ENCODE measurements at places on chromosomes 12 and 14. TPM values are rescaled to one million over a fixed set of nuclear protein-coding genes. Genes with fewer than 3 reads are reported as not detected.

DNA sequence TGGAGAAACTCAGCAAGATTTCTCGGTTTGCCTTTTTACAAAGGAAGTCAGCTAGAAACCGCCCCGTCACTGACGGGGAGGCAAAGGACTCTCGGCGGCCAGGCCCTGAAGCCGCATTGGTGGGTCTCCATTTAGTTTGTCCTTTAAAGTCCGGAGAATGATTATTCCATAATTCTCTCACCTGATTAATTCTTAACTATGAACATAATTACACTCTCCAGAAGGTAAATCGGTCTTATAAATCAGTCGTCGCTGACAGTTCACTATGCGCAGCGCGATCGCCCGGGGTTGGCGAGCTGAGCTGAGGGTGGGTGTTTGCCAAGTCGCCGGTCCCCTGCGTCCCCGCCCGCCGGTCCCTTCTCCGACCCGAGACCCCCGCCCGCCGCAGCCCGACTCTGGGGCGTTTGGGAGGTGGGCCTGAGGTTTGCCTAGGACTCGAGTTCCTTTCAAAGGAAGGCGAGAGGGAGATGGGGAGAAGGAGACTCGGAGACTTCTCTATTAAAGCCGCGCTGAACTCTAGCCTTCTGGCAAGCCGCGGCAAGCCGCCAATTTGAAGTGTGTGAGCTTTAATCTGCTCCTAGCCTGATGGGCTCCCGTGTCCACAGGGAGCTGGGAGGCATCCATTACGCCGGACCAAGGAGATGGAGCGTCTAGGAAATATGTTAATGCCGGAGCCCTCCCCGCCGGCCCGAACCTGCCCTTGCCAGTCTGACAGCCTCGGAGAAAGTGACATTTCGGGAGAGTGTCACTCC lies 392.9 kb downstream of the NOVA1 start:
- no peak for DNase-seq

DNA sequence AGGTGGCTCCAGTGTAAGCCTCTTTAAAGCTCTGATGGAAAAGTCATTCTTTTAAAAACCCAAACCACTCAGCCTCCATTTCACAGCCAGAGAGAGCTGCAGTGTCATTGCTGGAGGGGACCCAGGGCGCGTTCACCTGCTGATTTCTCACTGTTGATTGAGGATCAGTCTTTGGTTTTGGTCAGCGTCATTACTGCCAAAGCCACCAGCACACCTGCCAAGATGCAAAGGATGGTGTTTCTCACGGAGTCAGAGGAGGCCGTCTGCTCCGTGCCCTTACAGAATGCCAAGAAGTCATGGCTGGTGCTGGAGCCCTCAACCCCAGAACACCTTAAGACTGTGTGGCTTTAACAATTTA lies 32.8 kb upstream of the BATF start:
- DNase-seq, result no peak

LRRC10 gene
- not detected for polyA plus RNA-seq

GRCh38 chr12:57153415-57153997 lies 6.1 kb upstream of the LRP1-AS start:
- DNase-seq, result no peak

- DNase-seq, result no peak
Measured at GRCh38 chr14:68468437-68469207, 324.2 kb downstream of the ZFP36L1 start.

DNA sequence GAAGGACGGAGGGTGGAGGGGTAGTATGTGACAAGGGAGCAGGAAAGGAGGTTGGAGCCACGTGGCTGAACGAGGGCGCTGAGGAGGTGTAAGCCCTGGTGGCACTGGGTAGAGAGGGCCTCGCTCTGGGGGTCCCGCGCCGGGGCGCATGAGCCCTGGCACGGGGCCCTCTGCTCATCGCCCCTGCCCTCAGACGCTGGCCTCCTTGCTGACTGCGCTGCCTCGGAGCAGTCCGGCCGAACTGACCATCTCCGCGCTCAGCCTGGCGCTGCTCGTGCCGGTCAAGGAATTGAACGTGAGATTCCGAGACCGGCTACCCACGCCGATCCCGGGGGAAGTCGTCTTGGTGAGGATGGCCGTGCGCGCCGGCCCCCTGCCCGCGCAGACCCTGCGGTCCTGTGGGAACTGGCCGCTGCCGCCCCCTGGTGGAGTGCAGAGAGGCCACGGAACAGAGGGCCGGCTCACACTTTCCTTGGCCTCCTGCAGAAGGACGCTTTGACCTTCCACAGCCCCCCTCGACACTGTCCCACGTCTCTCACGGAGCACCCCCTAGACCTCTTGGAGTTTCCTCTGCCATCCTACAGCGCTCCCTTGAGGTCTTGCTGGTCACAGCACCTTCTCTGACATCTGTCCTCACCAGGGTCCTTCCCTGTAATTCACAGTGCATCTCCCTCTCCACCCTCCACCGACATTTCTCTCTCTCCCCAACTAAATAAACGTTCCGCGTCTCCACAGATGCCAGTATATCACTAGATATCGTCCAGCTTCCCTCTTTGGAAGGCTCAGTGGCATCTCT lies 10.5 kb downstream of the ARHGEF25 start:
- peak; percentile 88 for DNase-seq

ASPG gene
- 0.13 TPM for polyA plus RNA-seq

TC2N gene
- 0.43 TPM for polyA plus RNA-seq

DNA sequence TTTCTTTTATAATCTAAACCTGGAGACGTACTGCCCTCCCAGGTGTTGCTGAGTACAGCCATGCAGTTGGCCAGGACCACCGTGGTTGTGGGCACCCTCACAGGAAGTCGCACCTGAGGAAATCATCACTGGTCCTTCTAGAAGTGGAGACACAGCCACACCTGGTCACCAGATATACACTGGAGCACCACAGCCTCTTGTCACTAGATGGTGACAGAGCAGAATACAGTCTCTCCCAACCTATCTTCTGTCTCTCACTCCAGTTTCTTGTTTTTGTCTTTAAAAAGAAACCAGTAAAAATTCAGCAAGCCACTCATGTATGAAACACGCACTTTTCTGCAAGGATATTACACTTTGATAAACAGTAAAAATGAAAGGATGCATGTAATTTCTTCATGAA lies 43.1 kb upstream of the GPHB5 start:
- DNase-seq, result no peak

- DNase-seq, result peak; percentile 75
Measured at GRCh38 chr14:34063470-34064164, 112.7 kb upstream of the EGLN3 start.

DNA sequence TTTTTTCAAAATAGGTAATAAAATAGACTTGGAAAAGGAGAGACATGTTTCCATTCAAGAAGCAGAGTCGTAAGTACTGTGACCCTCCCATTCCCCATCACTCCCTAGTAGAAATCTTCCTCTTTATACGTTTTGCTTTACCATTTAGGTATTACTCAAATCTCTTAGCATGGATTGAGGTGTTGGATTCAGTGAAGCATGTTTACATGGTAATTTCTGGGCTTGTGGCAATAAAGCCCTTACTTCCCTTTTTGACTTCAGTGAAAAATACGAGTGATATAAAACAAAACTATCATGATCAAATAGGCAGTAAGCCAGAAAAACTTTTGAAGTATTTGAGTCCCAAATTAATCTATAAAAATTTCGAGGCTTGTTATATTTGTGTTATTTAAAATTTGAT lies 27.4 kb downstream of the RAB21 start:
- DNase-seq, result no peak

DNA sequence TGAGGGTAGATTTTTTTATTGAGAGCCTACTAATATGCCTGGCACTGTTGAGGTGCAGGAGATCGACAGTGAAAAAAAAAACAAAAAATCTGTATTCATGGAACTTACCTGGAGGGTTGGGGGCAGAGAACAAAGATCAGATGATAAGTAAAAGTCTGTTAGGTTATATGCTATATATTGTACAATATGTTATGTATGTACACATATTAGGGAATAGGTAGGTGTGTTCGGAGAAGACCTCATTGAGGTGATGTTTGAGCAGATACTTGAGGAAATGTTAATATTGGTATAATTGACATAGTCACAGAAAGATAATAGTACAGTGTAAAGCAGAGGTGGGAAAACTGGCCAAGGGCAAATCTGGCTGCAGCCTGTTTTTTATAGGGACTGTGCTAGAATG lies 5.6 kb downstream of the ARF6 start:
- DNase-seq, result no peak

DNA sequence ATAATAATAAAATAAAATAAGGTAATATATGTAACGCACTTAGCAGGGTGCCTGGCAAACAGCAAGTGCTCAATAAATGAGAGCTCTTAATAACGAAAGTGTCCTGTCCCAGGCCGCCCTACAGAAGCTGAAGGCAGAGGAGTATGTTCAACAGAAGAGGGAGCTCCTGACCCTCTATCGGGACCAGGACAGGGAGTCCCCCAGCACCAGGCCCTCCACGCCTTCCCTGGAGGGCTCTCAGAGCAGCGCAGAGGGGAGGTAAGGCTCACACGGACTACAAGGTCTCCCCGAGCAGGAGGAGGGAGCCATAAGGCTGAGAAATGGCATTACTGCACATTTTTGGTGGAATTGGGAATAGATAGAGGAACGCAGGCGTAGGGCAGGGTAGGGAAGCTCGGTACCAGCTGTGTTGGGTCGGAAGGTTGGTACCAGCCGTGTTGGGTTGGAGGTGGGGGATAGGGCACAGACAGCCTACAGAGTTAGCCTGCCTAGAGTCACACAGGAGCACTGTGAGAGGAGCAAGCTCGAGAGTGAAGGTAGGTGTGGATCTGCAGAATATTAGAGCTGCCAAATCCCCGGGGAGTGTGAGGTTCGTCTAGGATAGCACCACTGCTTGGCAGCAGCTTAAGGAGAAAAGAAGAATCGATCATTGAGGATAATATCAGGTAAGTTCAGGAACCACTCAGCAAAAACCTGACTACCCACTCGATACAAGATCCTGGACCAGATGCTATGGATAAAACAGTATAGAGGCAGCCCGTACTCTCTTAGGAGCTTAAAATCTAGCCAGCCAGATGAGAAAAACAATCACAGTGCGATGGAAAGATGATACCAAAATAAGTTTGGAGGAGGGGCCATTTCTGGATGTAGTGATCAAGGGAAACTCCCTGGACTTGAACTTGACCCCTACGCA lies 15.3 kb downstream of the TNFRSF1A start:
- peak; percentile 78 for DNase-seq
